Neural crest cell (in vitro differentiated cells): ENCODE measurements at places on chromosomes 4 and X. TPM values are rescaled to one million over a fixed set of nuclear protein-coding genes. Genes with fewer than 3 reads are reported as not detected.

The UGT2B11 gene
- total RNA-seq: not detected in 2 replicates

The SH2D1A gene
- total RNA-seq: 1.5 and 1.9 TPM in 2 replicates

The ARMCX1 gene
- 30.0 and 30.6 TPM in 2 replicates for total RNA-seq

The CTAG1B gene
- total RNA-seq: not detected in 2 replicates

The STATH gene
- not detected in 2 replicates for total RNA-seq
